ENCODE measurements at places on chromosomes 1 and 21. TPM values are rescaled to one million over a fixed set of nuclear protein-coding genes. Genes with fewer than 3 reads are reported as not detected.

DNA sequence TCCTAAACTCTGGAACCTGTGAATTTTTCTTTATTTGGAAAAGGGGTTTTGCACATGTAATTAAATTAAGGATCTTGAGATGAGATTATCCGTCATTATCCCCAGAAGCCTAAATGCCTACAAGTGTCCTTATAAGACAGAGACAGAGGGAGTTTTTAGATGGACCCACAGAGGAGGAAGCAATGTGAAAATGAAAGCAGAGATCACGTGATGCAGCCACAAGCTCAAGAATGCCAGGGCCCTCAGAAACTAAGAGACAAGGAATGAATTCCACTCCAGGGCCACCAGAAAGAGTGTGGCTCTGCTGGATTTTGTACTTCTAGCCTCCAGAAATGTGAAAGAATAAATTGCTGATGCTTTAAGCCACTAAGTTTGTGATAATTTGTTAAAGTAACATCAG lies 183.6 kb upstream of the UBE2U start:
- H3K27me3 ChIP-seq, result no peaks in the 10 kb centered on the region
- H3K4me3 ChIP-seq, result no peak overlapping the region
- no peak for DNase-seq
- H3K27ac ChIP-seq, result no peak overlapping the region
- H3K36me3 ChIP-seq, result no peaks in the 10 kb centered on the region
- peaks cover 8% of the 10 kb centered on the region for H3K4me1 ChIP-seq

DNA sequence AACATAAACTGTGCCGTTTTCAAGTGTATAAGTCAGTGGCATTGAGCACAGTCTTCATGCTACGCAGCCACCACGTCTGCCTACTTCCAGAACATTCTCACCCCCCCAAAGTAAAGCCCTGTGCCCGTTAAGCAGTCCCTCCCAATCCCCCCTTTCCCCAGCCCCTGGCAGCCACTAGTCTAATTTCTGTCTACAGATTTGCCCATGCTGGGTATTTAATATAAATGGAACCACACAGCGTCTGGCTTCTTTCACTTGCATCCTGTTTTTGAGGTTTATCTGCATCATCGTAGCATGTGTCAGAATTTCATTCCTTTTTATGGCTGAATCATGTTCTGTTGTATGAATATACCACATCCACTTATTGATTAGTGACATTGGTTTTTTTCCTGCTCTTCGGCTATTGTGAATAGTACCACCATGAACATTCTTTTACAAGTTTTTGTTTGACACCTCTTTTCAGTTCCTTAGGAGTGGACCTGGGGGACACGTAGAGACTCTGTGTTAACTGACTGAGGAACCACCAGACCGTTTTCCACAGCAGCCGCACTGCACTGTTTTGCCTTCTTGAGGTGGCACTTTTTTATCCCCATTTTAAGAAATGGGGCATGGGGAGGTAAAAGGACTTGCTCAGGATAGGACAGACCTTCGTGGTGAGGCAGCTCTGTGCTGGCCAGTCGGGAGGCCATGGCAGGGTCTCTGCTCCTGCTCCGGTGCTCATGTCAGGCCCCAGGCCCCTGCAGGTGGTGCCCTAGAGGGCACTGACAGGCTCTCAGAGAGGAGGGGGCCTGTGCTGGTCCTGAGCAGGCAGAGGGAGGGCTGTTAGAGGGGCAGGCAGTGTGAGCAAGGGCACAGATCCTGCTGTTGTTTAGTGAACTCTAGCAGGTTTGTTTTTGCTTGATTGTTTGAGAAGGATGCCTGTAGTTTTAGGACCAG lies 123.8 kb downstream of the PCBP3 start:
- no peaks in the 10 kb centered on the region for H3K36me3 ChIP-seq
- H3K4me3 ChIP-seq, result no peak overlapping the region
- peaks cover 20% of the 10 kb centered on the region for H3K4me1 ChIP-seq
- no peak for DNase-seq

DNA sequence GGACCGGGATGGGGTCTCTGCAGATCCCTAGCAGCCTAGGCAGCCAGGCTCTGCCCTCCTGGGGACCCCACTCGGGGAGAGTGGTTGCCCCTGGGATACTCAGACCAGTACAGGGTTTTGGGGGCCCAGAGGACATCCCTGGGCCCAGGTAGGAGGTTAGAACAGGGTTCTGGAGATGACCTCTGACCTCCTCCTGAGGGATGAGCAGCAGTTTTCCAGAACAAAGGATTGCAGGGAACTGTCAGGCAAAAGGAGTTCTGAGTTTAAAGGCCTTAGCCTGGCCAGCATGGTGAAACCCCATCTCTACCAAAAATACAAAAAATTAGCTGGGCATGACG lies 20.4 kb upstream of the VPS13D start:
- H3K27ac ChIP-seq, result no peak overlapping the region
- no peaks in the 10 kb centered on the region for H3K27me3 ChIP-seq
- no peak for DNase-seq
- H3K4me3 ChIP-seq, result no peak overlapping the region
- H3K4me1 ChIP-seq, result peaks cover 41% of the 10 kb centered on the region
- H3K36me3 ChIP-seq, result no peaks in the 10 kb centered on the region

GRCh38 chr21:29674343-29674742 lies 265.5 kb downstream of the GRIK1 start:
- H3K36me3 ChIP-seq, result no peaks in the 10 kb centered on the region
- H3K4me1 ChIP-seq, result no peaks in the 10 kb centered on the region
- no peak overlapping the region for H3K27ac ChIP-seq
- H3K4me3 ChIP-seq, result no peak overlapping the region
- H3K27me3 ChIP-seq, result no peaks in the 10 kb centered on the region

DNA sequence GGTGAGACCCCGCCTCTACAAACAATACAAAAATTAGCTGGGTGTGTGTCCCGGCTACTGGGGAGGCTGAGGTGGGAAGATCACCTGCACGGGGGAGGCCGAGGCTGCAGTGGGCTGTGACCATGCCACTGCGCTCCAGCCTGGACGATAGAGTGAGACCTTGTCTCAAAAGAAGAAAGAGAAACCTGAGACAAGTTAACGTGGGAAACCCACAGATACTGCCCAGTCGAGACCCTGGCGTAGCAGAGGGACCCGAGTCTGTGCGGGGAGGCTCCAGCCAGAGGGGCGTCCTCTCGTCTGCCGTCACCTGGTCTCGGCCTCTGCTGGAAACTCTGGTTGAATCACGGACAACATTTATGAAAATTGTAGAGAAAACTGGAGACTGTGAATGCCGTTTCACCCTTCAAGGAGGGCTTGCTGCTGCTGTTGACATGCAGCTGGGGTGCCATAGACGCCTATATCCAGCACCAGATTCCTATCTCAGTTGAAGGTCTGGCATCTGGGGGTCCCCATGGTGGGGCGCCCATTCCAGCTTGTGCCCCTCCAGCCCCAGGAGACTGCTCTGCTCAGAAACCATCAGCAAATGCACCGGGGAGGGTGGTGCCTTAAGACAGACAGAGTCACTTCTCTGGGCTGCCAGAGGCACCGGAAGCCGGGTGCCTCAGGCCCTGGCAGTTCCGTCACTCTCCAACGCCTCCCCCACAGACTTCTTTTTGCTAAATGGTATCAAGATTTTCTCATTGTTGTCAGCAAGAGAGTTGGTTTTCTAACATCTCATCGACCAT lies 13.6 kb upstream of the CDK11B start:
- no peak overlapping the region for H3K4me3 ChIP-seq
- no peak overlapping the region for H3K27ac ChIP-seq
- DNase-seq, result no peak
- no peaks in the 10 kb centered on the region for H3K36me3 ChIP-seq
- no peaks in the 10 kb centered on the region for H3K4me1 ChIP-seq

GRCh38 chr1:61496501-61496900 lies 228.4 kb downstream of the TM2D1 start:
- H3K36me3 ChIP-seq, result no peaks in the 10 kb centered on the region
- peaks cover 1% of the 10 kb centered on the region for H3K27me3 ChIP-seq
- no peaks in the 10 kb centered on the region for H3K4me1 ChIP-seq
- H3K27ac ChIP-seq, result no peak overlapping the region

DNA sequence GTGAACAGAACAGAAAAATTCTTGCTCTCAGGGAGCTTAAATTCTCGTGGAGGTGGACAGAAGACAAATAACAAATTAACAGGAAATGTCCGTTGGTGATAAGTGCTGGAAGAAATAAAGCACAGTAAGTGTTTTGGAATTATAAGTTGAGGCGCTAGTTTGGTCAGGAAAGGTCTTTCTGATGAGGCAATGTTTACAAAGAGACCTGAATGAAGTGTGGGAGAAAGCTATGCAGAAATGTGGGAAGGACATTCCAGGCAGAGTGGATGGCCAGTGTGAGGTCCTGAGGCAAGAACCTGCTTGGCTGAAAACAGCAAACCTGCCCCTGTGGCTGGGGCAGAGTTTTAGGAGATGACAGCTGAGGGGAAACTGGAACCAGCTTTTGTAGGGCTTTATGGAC lies 23.3 kb downstream of the NGF start:
- H3K4me1 ChIP-seq, result no peaks in the 10 kb centered on the region
- no peaks in the 10 kb centered on the region for H3K36me3 ChIP-seq
- no peak overlapping the region for H3K4me3 ChIP-seq
- no peaks in the 10 kb centered on the region for H3K27me3 ChIP-seq
- DNase-seq, result no peak

DNA sequence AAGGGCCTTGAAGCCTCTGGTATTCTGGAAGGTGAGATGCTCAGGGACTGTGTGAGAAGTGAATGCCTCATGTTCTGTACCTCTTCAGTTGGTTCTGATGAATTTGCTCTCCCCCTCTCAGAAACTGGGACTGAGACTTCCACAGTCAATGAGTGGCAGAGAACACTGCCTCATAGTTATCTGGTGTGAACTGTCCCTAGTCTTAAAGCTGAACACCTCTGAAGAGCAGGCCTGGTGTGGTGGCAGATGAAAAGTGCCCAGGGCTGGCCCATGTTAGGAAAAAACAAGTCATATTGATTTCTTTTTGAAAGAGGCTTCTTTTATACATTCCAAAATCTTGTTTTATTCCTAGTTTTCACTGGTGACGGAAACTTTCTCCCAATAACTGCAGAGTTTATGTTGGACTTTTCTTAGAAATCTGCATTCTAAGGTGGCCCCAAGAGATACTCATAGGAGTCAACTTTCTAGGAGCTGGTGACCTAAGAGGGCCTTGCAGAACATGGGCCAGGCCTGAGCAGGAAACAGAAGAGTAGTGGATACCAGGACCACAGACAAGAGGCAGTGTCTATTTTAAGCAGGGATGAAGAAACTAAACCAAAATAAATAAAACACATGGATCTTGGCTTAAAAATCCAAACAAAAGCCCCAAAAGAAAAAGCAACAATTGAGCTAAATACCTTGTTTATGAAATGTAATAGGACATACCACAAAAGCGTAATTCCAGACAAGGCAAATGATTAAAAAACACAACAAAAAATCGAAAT lies 19.5 kb downstream of the DUSP10 start:
- peaks cover 21% of the 10 kb centered on the region for H3K4me1 ChIP-seq
- no peaks in the 10 kb centered on the region for H3K27me3 ChIP-seq
- no peaks in the 10 kb centered on the region for H3K36me3 ChIP-seq
- DNase-seq, result no peak
- no peak overlapping the region for H3K4me3 ChIP-seq
- H3K27ac ChIP-seq, result no peak overlapping the region

DNA sequence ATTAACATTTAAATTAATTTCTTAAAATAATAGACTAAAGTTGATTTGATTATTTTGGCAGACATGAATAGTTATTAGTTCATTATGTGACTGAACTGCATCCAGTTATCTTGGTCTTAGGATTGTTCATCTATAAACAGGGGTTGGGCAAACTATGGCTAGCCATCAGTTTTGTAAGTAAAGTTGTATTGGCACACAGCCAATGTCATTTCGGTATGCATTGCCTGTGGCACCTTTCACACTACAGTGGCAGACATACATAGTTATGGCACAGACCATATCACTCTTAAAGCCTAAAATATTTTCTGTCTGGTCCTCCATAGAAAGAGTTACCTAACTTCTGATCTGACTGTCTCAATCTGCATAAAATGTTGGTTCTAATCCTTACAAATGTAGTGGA lies 27.2 kb downstream of the ADGRL2 start:
- no peak overlapping the region for H3K4me3 ChIP-seq
- no peaks in the 10 kb centered on the region for H3K4me1 ChIP-seq
- no peak for DNase-seq

GRCh38 chr1:168529518-168529917 lies 14.3 kb downstream of the XCL2 start:
- H3K27ac ChIP-seq, result no peak overlapping the region
- H3K4me3 ChIP-seq, result no peak overlapping the region
- peaks cover 45% of the 10 kb centered on the region for H3K4me1 ChIP-seq
- H3K36me3 ChIP-seq, result no peaks in the 10 kb centered on the region

DNA sequence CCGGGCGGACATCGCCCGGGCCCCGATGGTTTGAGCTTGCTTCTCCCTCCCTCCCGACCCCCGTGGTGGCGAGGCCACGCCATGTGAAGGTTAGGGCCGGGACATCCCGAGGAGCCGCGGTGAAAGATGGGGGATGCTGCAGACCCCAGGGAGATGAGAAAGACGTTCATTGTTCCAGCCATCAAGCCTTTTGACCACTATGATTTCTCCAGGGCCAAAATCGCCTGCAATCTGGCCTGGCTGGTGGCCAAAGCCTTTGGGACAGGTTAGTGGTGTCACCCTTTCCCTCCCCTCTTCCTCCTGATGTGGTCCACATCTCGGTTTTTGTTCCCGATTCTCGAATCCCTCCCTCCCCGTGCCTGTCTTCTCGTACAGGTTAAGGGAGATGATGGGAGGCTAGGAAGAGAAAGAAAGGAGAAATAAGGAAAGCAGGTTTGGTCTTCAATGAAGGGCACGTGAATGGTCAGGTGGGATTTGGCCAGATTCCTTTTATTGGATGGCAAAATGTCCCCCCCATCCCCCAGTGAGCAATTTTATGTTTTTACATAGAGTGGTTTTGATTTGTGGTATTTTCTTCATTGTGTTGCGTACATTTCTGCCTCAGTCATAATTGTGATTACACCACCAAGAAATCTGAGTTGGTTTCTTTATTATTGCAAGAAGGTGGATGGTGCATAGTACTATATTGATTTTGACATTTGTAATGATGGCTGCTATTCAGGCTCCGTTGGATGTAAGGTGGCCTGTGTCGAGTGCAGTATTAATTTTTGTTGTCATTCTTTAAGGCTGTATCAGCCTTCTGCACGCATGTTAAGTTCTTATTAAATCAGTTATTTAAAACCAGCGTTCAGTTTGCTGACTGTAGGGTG lies 1.2 kb downstream of the CAMSAP2 start:
- H3K4me1 ChIP-seq, result peaks cover 19% of the 10 kb centered on the region
- H3K36me3 ChIP-seq, result no peaks in the 10 kb centered on the region
- no peak overlapping the region for H3K27ac ChIP-seq
- peak overlapping the region; percentile 51 for H3K4me3 ChIP-seq
- H3K27me3 ChIP-seq, result no peaks in the 10 kb centered on the region
- DNase-seq, result no peak

DNA sequence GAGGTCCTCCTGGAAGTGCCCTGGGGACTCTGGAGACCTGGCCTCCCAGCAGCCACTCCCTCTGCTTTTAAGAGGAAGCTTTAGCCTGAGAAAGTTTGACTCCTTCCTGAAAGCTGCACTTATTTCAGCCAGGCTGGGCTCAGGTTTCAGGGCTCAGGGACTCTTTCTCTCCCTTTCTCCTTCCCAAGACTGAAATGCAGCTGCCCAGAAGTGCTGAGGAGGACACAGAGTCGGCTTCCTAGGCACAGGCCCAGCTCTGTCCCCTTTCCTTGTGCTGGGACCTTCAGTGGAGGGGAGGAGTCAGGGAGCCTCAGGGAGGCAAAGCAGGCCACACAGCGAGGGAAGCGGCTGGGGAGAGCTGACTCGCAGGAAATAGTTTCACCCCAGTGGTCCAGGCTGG lies 137.3 kb downstream of the NAV1 start:
- H3K4me1 ChIP-seq, result no peaks in the 10 kb centered on the region
- no peaks in the 10 kb centered on the region for H3K36me3 ChIP-seq
- H3K27ac ChIP-seq, result no peak overlapping the region

Gene ERG
- total RNA-seq, result not detected

Gene CHIA
- not detected for total RNA-seq

Gene HTR6
- total RNA-seq, result not detected

Gene HPDL
- 42.4 TPM for total RNA-seq

Gene NUDT4B
- total RNA-seq, result 0.69 TPM

Gene CDC7
- 24.5 TPM for total RNA-seq
